ENCODE measurements at places on chromosomes 16 and 17.
A peak's percentile ranks its signal among the peaks of the same experiment; 100 is the strongest.

- DNase-seq, result no peak
Observed at GRCh38 chr17:12406623-12407215, 259.0 kb upstream of the MYOCD start.

GRCh38 chr16:64962786-64963185 lies 159.1 kb downstream of the CDH11 start:
- no peak for DNase-seq

DNA sequence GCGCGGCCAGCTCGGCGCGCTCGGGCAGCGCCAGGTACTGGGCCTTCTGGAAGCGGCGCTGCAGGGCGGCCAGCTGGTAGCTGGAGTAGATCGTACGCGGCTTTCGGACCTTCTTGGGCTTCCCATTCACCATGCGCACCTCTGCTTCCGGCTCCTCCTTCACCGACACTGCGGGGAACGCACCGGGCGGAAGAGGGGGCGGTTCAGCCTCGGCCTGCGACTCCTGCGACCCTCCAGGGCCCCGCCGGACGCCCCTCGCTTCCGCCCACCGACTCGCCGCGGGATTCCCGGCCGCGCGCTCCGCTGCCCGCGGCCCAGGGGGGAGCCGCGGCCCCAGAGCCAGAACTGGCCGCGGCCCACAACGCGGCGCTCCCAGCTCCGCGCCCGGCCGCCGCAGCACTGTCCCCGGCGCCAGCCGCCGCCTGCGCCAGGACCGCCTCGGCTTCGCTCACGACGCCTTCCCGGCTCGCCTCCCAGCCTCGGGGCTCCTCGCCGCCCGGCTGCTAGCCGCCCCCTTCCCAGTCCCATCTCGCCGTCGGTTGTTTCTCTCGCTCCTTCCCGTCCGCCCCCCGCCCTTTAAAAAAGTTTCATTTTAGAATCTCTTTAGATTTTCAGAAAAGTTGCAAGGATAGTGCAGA lies 1.5 kb downstream of the DLX3 start:
- DNase-seq, result no peak

DNA sequence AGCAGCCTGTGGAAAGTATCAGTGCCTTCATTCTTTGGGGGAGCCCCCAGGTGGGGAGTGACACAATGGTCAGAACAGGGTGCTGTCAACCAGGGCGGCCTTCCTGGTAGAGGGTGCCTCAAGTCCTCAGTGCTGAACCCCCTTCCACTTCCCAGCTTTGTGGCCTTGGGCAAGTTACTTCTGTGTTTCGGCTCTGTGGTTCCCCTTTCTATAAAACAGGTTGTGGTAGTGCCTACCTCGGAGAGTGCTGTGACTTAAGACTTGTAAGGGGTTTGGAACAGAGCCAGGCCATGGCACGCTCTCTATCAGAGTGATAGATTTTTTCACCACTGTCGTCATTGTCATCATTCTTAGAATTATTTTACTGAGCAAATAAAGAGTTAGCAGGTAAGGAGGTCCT lies 141.1 kb downstream of the CCDC182 start:
- peak; percentile 39 for DNase-seq

GRCh38 chr16:65684230-65684629 lies 562.4 kb upstream of the CDH11 start:
- DNase-seq, result no peak

GRCh38 chr17:47831934-47832327 lies 461 bp downstream of the LRRC46 start:
- no peak for DNase-seq

- DNase-seq, result no peak
Observed at GRCh38 chr16:13291591-13292333, 390.4 kb downstream of the SHISA9 start.

- no peak for DNase-seq
Observed at GRCh38 chr17:38539386-38539785, 66.4 kb downstream of the SRCIN1 start.

DNA sequence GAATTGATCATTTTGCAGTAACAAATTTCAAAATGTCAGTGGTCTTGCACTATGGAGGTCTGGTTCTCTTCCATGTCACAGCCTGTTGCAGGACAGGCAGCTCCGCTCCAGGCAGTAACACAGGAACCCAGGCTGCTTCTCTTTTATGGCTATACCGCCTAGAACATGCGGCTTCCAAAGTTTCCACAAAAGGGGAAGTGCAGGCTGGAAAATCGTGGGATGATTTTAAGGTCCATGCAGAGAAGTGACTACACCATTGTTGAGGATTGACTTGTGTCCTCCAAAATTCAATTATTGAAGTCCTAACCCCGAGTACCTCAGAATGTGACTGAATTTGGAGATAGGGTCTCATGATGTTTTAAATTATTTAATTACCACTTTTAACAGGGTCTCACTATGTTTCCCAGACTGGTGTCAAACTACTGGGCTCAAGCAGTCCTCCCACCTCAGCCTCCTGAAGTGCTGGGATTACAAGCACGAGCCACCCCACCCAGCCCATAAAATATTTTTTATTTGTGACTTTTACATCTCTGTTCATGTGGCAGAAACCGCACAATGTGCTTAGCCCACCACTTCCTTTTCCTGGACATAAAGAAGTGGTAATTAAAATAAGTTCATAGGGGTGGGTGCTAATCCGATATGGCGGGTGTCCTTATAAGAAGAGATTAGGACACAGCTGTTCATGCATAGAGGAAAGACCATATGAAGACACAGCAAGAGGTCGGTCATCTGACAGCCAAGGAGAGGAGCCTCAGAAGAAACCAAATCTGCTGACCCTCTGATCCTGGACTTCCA lies 279.2 kb upstream of the RPL38 start:
- DNase-seq, result no peak

- DNase-seq, result no peak
Observed at GRCh38 chr16:5036228-5037156, 2.8 kb upstream of the NAGPA start.

- DNase-seq, result no peak
Observed at GRCh38 chr16:86388976-86389375, 121.4 kb upstream of the FOXF1 start.

DNA sequence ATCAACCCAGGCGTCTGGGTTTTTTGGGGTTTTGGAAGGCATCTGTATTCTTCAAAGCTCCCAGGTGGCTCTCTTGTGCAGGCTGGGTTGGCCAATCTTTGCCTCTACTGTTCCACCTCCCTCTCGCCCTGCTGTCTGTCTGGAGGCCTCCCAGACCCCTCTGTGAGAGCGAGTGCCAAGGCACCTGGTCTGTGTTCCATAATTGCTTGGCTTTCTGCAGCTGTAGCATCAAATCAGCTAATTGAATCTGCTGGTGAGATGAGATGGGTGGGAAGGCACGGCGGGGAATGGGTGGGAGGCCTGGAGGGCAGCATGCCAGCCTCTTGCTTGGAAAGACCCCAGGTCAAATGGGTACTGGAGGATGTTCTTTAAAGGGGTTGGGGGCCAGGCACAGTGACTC lies 52.5 kb upstream of the CLEC19A start:
- no peak for DNase-seq

- DNase-seq, result no peak
Observed at GRCh38 chr17:66518677-66519076, 216.3 kb downstream of the PRKCA start.

- peak; percentile 9 for DNase-seq
Observed at GRCh38 chr16:15427648-15428239, 6.6 kb upstream of the BMERB1 start.

- no peak for DNase-seq
Observed at GRCh38 chr17:82361885-82362633, 3.0 kb downstream of the TEX19 start.

Measured in stimulated activated CD4-positive, alpha-beta T cell treated with anti-CD3 and anti-CD28 coated beads, Interleukin-1b, Interleukin-23, amount 100 ng/mL, for 1 hour (primary cell).